ENCODE measurements at places on chromosomes 5 and 9.

GRCh38 chr5:112958093-112959088, 18.2 kb upstream of the DCP2 start:
- DNase-seq, result peak; percentile 61
- H3K36me3 ChIP-seq, result no peaks in the 10 kb centered on the region
- H3K27ac ChIP-seq, result peak overlapping the region; percentile 31
- peaks cover 13% of the 10 kb centered on the region for H3K4me1 ChIP-seq
- no peaks in the 10 kb centered on the region for H3K27me3 ChIP-seq
- H3K4me3 ChIP-seq, result no peak overlapping the region

DNA sequence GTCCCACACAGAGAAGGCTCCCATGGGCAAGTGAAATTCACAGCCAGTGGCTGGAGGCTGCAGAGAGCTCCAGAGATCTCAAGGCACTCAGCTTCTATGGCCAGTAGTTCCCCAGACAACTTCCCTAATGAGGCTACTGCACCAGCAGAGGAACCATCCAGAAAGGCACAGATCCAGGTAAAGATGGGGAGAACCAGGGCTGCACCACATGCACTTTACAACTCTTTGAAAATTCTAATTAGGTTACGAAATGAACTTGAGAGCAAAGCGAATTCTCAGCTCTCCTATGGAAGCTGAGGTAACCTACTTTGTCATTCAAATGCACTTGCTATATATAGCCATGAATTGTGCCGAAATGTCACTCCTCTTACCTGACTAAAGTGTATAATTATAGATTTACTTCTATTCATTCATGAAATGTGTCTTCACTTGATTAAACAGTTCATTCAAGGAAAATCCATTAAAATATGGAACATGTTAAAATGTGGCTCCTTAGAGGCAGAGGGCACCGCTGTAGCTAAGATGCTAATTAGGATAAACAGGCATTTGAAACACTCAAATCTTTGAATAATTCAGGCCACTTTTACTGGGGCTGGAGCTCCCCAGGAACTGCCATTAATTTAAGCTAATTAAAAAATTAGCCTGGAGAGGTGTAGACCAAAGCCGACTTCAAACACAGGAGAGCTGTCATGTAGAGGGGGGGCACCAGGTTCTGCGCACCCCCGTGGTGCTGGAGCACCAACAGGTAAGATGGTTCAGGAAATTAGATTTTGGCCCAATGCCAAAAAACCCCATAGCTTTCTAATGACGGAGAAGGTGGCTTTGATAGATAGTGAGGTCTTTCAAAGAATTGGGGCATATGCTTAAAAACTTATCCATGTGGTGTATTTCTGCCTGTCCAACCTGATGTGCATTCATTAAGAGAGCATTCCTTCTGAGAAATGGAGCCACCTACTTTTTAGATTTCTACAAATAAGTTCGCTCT, 204.1 kb downstream of the GABBR2 start:
- no peaks in the 10 kb centered on the region for H3K27me3 ChIP-seq
- H3K4me1 ChIP-seq, result peaks cover 5% of the 10 kb centered on the region
- no peaks in the 10 kb centered on the region for H3K36me3 ChIP-seq
- no peak overlapping the region for H3K27ac ChIP-seq
- no peak for DNase-seq

- peak overlapping the region; percentile 2 for H3K27ac ChIP-seq
- peaks cover 32% of the 10 kb centered on the region for H3K4me1 ChIP-seq
- H3K4me3 ChIP-seq, result no peak overlapping the region
These were observed 17.9 kb downstream of the TMEM245 start for GRCh38 chr9:109101810-109102209.

- no peaks in the 10 kb centered on the region for H3K36me3 ChIP-seq
- DNase-seq, result no peak
- H3K27me3 ChIP-seq, result peaks cover 6% of the 10 kb centered on the region
- no peak overlapping the region for H3K4me3 ChIP-seq
- H3K4me1 ChIP-seq, result no peaks in the 10 kb centered on the region
These were observed 78.0 kb downstream of the NRG2 start for GRCh38 chr5:139964994-139965565.

DNA sequence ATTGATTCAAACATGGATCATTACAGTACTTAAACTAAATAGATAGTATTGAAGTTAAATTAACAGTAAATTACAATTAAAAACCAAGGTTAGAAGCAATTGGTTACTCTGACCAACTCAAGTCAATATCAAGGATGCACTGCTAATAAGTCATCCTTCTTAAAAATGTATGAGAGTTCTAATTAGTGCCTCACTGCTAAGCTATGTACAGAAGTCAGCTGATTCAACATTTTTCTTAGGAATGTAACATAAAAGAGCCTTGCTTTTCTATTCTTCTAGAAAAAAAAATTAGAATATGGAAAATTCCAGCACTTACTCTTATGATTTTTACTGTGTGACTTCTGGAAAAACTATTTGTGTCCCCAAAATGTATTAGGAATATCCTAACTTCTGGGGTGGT, 75.7 kb upstream of the FBN2 start:
- H3K27me3 ChIP-seq, result no peaks in the 10 kb centered on the region
- no peak overlapping the region for H3K27ac ChIP-seq
- H3K4me3 ChIP-seq, result no peak overlapping the region

GRCh38 chr5:159763562-159763961, 152.7 kb upstream of the ADRA1B start:
- H3K27ac ChIP-seq, result no peak overlapping the region
- H3K4me3 ChIP-seq, result no peak overlapping the region
- H3K4me1 ChIP-seq, result no peaks in the 10 kb centered on the region
- no peaks in the 10 kb centered on the region for H3K27me3 ChIP-seq

DNA sequence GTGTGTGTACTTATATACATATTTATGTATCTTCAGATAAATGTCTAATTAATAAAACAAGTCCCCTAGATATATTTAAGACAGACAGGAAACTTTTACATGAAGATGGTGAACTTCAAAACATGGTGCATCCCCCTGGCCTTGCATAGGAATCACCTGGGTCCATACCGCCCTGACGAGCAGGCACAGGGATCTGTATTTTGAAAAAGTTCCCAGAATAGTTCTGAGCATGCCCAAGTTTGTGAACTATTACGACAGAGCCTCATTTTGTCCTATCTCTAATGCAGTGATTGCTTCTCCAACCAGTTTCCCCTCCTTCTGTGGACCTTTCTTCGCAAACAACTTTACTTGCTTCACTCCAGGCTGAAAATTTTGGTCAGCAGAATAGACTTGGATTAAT, 98.1 kb downstream of the APBA1 start:
- no peaks in the 10 kb centered on the region for H3K4me1 ChIP-seq
- H3K27me3 ChIP-seq, result no peaks in the 10 kb centered on the region
- no peaks in the 10 kb centered on the region for H3K36me3 ChIP-seq
- no peak for DNase-seq
- no peak overlapping the region for H3K4me3 ChIP-seq

DNA sequence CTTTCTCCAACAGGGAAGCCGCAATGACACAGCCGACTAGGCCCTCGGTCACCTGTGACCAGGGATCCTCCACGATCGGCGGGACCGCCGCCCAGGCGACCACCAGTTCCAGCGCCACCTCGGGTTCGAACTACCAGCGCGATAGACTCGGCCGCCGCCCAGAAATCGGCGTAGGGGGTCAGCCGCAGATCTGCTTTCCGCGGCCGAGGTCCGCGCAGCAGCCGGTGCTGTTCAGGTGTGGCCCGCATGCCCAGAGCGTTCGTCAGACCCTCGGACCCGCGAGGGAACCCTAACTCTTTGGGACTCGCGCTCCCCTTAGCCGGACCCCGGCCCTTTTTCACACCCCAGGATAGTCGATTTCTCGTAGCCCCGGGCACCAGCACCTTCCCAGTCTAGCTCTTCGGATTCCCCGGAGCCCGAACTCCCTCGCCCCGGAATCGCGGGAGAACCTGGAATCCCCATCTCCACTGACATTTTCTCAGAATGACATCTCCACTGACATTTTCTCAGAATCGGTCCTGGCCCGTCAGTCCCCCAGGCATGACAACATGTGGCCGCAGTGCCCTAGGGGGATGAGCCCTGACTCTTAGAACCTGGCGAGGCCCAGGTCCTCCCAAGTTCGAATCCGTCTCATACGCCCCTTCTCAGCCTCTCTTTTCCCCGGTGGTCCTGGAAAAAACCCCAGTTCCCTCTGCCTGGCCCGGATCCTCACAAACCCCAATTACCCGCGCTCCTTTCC, 428 bp downstream of the C5orf52 start:
- peak overlapping the region; percentile 84 for H3K27ac ChIP-seq
- no peak for DNase-seq
- H3K4me3 ChIP-seq, result no peak overlapping the region

GRCh38 chr5:6904860-6905259, 191.6 kb downstream of the TENT4A start:
- H3K36me3 ChIP-seq, result no peaks in the 10 kb centered on the region
- no peak overlapping the region for H3K4me3 ChIP-seq

- peak overlapping the region; percentile 2 for H3K27ac ChIP-seq
- DNase-seq, result no peak
- H3K4me1 ChIP-seq, result no peaks in the 10 kb centered on the region
- no peaks in the 10 kb centered on the region for H3K36me3 ChIP-seq
- H3K27me3 ChIP-seq, result no peaks in the 10 kb centered on the region
These were observed 145.8 kb upstream of the MEF2C start for GRCh38 chr5:89028595-89029285.

GRCh38 chr5:104431002-104431620, 868.5 kb upstream of the NUDT12 start:
- no peak overlapping the region for H3K4me3 ChIP-seq
- no peak for DNase-seq
- no peaks in the 10 kb centered on the region for H3K4me1 ChIP-seq
- no peaks in the 10 kb centered on the region for H3K27me3 ChIP-seq

GRCh38 chr9:13158986-13159385, 120.5 kb downstream of the MPDZ start:
- no peaks in the 10 kb centered on the region for H3K36me3 ChIP-seq
- DNase-seq, result no peak
- H3K27ac ChIP-seq, result no peak overlapping the region
- H3K27me3 ChIP-seq, result no peaks in the 10 kb centered on the region
- H3K4me1 ChIP-seq, result no peaks in the 10 kb centered on the region
- no peak overlapping the region for H3K4me3 ChIP-seq

GRCh38 chr5:131272724-131273123, 8.9 kb downstream of the CDC42SE2 start:
- no peaks in the 10 kb centered on the region for H3K4me1 ChIP-seq
- no peaks in the 10 kb centered on the region for H3K27me3 ChIP-seq
- H3K27ac ChIP-seq, result no peak overlapping the region

GRCh38 chr9:137454597-137455358, 4.4 kb downstream of the NSMF start:
- no peaks in the 10 kb centered on the region for H3K36me3 ChIP-seq
- H3K4me3 ChIP-seq, result no peak overlapping the region
- peak overlapping the region; percentile 64 for H3K27ac ChIP-seq

DNA sequence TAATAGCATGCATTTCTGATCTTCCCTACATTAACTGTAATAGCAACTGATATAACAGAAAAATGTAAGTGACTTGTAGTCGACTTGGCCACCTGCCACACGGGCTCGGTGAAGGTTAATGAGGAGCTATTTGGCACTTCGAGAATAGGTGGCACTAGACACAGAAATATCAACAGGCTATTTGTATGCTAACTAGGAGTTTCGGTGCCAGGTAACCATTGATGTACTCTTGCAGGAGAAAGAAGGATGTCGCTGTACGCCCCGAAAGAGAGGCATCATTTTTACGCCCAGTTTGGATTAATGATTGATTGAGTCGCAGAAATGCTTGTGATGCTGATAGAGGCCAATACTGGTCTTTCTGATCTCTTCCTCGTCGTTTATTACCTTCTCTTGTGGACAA, 516 bp upstream of the DMRT2 start:
- no peaks in the 10 kb centered on the region for H3K4me1 ChIP-seq
- no peak overlapping the region for H3K27ac ChIP-seq
- no peaks in the 10 kb centered on the region for H3K27me3 ChIP-seq

GRCh38 chr9:97555164-97555563, 53.7 kb downstream of the TMOD1 start:
- no peaks in the 10 kb centered on the region for H3K27me3 ChIP-seq
- no peak overlapping the region for H3K27ac ChIP-seq
- no peak overlapping the region for H3K4me3 ChIP-seq
- DNase-seq, result no peak
- H3K4me1 ChIP-seq, result peaks cover 3% of the 10 kb centered on the region

DNA sequence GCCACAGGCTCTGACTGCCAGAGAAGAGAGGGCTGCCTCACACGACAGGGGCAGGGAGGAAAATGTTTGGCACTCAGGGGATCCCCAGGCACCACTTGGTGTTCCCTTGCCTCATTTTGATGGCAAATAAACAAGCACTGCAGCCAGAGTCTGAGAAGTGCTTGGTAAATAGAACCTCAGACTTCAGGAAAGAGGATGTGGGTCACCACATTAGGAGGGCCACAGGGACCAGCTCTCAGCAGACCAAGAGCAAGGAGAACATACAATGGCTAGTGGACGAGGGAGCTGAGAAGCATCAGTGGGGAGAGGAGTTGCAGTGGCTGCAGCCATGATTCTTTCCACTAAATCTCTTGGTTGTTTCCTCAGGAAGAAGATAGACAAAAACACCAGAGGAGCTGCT, 413.9 kb downstream of the GADD45G start:
- H3K27me3 ChIP-seq, result no peaks in the 10 kb centered on the region
- H3K36me3 ChIP-seq, result no peaks in the 10 kb centered on the region
- no peak overlapping the region for H3K4me3 ChIP-seq

DNA sequence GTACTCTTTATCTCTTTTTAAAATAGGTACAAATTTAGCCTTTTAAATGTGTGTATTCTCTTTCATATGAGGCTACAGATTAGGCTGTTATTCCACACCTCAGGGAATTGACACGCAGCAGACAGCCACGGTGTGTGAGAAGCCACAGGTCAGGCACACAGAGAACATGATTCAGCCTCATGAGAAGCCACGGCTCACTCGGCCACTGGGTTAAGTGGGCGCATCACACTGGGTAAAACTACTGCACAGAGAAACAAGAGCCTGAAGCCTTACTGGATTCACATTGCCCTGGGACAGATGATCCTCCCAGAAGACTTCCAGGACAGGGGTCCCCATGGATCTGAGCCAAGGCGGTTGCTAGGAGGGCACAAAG, 28.2 kb downstream of the LPCAT1 start:
- H3K27me3 ChIP-seq, result no peaks in the 10 kb centered on the region
- no peak overlapping the region for H3K4me3 ChIP-seq
- H3K36me3 ChIP-seq, result no peaks in the 10 kb centered on the region
- no peak for DNase-seq

GRCh38 chr5:1744393-1745122, 55.1 kb downstream of the MRPL36 start:
- DNase-seq, result no peak
- no peak overlapping the region for H3K4me3 ChIP-seq
- H3K27me3 ChIP-seq, result no peaks in the 10 kb centered on the region
- no peaks in the 10 kb centered on the region for H3K4me1 ChIP-seq
- H3K27ac ChIP-seq, result no peak overlapping the region
- H3K36me3 ChIP-seq, result no peaks in the 10 kb centered on the region

- H3K27me3 ChIP-seq, result no peaks in the 10 kb centered on the region
- no peak for DNase-seq
- no peak overlapping the region for H3K4me3 ChIP-seq
- no peaks in the 10 kb centered on the region for H3K36me3 ChIP-seq
- no peak overlapping the region for H3K27ac ChIP-seq
These were observed 284.3 kb downstream of the TAF11L14 start for GRCh38 chr5:17918373-17919104.

Measured in hepatocyte (in vitro differentiated cells).